Fibroblast of villous mesenchyme (primary cell): ENCODE measurements at places on chromosomes 5 and 9. TPM values are rescaled to one million over a fixed set of nuclear protein-coding genes. Genes with fewer than 3 reads are reported as not detected.

The CCNO gene
- total RNA-seq, result 0.32 TPM in 1 of 2 replicates, not detected in the other

The IQGAP2 gene
- total RNA-seq, result 2.6 TPM in 2 replicates

The SLC36A2 gene
- total RNA-seq, result not detected in 2 replicates

The ASPN gene
- total RNA-seq, result 1.6 and 3.9 TPM in 2 replicates

The MTX3 gene
- 12.5 and 13.2 TPM in 2 replicates for total RNA-seq

The LCN1 gene
- total RNA-seq, result not detected in 2 replicates

The PCDHGA4 gene
- 4.5 and 7.3 TPM in 2 replicates for total RNA-seq

The PCDHGA2 gene
- 2.6 and 3.0 TPM in 2 replicates for total RNA-seq

The AK8 gene
- total RNA-seq, result 0.32 TPM in 1 of 2 replicates, not detected in the other

The TRAF2 gene
- total RNA-seq, result 11.0 and 16.8 TPM in 2 replicates

The FABP6 gene
- total RNA-seq, result not detected in 2 replicates

The LRRC19 gene
- not detected in 2 replicates for total RNA-seq

The TMEM174 gene
- total RNA-seq, result not detected in 2 replicates

The NUTM2F gene
- not detected in 2 replicates for total RNA-seq

The C1QTNF3 gene
- 0.86 and 1.9 TPM in 2 replicates for total RNA-seq

The C9orf50 gene
- total RNA-seq, result 0.32 TPM in 1 of 2 replicates, not detected in the other

The C5orf63 gene
- 1.3 and 1.6 TPM in 2 replicates for total RNA-seq

The CCL27 gene
- total RNA-seq, result not detected in 2 replicates

The SPDL1 gene
- total RNA-seq, result 25.4 and 44.0 TPM in 2 replicates

The EGFLAM gene
- total RNA-seq, result 3.0 and 5.5 TPM in 2 replicates

The CBY3 gene
- 0.32 TPM in 1 of 2 replicates, not detected in the other for total RNA-seq

The SH2D3C gene
- total RNA-seq, result 0.32 and 0.43 TPM in 2 replicates

The FST gene
- 29.8 and 52.5 TPM in 2 replicates for total RNA-seq

The GBGT1 gene
- 4.7 and 5.8 TPM in 2 replicates for total RNA-seq

The NR3C1 gene
- 44.8 and 55.7 TPM in 2 replicates for total RNA-seq

The LCN10 gene
- under 0.01 TPM in 1 of 2 replicates, not detected in the other for total RNA-seq

The TNC gene
- total RNA-seq, result 371 and 386 TPM in 2 replicates

The PCDHGC5 gene
- 2.6 TPM in 2 replicates for total RNA-seq

The ZCCHC9 gene
- total RNA-seq, result 23.2 and 33.7 TPM in 2 replicates

The PRDM9 gene
- not detected in 2 replicates for total RNA-seq

The CAMK2A gene
- 1.3 TPM in 2 replicates for total RNA-seq

The RUSC2 gene
- 24.2 and 33.2 TPM in 2 replicates for total RNA-seq

The SPATA6L gene
- 0.43 and 0.64 TPM in 2 replicates for total RNA-seq

The PTGES2 gene
- total RNA-seq, result 43.6 and 58.6 TPM in 2 replicates

The RANBP17 gene
- total RNA-seq, result 28.0 and 33.7 TPM in 2 replicates

The FOXD4L5 gene
- total RNA-seq, result under 0.01 TPM in 1 of 2 replicates, not detected in the other

The GPR151 gene
- not detected in 2 replicates for total RNA-seq

The IL5 gene
- total RNA-seq, result not detected in 2 replicates

The MOB3B gene
- total RNA-seq, result 0.32 and 0.43 TPM in 2 replicates

The SNCAIP gene
- 19.0 and 32.5 TPM in 2 replicates for total RNA-seq

The DAB2IP gene
- total RNA-seq, result 36.4 and 47.9 TPM in 2 replicates

The QRFP gene
- not detected in 2 replicates for total RNA-seq

The DAB2 gene
- 231 and 332 TPM in 2 replicates for total RNA-seq

The SEC24A gene
- total RNA-seq, result 33.5 and 47.9 TPM in 2 replicates

The DELE1 gene
- total RNA-seq, result 34.1 and 40.6 TPM in 2 replicates

The TEK gene
- 12.5 and 25.8 TPM in 2 replicates for total RNA-seq
